ENCODE measurements at places on chromosomes 4 and X. TPM values are rescaled to one million over a fixed set of nuclear protein-coding genes. Genes with fewer than 3 reads are reported as not detected.
A peak's percentile ranks its signal among the peaks of the same experiment; 100 is the strongest.

- no peak for DNase-seq
These were observed 157.4 kb downstream of the PALLD start for GRCh38 chr4:168654104-168654847.

DNA sequence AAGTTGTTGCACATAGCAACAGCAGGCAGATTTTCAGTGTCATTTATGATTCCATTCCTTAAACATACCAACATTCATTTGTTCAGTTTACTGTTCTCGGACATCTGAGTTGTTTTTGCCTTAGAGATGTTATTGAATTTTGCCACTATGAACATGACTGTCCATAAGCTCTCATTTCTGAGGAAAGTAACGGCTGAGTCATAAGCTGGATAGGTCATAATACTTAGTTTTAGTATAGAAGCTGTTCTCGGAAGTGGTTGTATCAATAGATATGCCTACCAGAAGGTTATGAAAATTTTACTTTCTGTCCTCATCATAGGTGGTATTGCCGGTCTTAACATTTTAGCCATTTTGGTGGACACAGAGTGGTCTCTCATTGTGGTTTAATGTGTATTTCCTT, 157.1 kb upstream of the CLNK start:
- no peak for DNase-seq

DNA sequence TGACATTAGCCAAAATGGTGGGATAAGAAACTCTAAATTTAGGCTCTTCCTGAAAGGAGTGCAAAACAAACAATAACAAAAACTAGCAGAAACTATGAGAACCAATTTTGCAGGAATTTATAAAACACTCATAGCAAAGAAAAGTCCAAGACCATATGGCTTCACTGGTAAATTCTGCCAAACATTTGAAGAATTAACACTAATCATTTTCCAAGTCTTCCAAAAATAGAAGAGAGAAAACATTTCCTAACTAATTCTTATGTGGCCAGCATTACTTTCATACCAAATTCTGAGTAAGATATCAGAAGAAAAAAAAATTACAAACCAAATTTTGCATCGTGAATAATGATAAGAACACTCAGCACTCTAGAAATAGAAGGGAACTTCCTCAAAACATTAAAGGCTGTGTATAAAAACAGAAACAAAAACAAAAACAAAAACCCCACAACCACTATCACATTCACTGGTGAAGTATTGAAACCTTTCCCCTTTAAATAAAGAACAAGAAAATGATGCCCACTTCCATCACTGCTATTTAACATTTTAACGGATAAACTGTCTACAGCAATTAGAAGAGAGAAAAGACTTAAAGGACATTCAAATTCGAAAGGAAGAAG, 524.3 kb upstream of the GALNTL6 start:
- DNase-seq, result no peak

Gene MAP7D3
- 1.2 TPM for total RNA-seq

Gene SYNPO2
- total RNA-seq, result 1.6 TPM

Gene CD40LG
- not detected for total RNA-seq

DNA sequence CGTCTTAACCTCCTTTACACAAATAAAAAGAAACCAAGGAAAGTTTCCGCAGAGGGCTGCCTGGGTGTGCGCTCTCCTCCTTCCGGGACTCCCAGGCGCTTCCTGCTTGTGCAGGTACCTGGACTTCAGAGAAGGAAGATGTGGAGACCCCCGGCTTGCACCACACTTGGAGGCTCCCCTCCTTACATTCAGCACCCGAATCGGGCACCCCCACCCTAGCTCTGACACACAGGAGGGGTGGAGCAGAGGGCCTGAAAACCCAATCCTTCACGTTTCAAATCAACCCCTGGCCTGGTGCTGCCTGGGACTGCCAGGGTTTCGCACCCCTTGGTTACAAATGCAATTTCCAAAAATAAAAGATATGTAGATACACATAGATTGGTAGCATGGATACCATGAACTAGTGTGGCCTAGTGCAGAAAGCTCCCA, 3.1 kb downstream of the NKX3-2 start:
- peak; percentile 25 for DNase-seq

DNA sequence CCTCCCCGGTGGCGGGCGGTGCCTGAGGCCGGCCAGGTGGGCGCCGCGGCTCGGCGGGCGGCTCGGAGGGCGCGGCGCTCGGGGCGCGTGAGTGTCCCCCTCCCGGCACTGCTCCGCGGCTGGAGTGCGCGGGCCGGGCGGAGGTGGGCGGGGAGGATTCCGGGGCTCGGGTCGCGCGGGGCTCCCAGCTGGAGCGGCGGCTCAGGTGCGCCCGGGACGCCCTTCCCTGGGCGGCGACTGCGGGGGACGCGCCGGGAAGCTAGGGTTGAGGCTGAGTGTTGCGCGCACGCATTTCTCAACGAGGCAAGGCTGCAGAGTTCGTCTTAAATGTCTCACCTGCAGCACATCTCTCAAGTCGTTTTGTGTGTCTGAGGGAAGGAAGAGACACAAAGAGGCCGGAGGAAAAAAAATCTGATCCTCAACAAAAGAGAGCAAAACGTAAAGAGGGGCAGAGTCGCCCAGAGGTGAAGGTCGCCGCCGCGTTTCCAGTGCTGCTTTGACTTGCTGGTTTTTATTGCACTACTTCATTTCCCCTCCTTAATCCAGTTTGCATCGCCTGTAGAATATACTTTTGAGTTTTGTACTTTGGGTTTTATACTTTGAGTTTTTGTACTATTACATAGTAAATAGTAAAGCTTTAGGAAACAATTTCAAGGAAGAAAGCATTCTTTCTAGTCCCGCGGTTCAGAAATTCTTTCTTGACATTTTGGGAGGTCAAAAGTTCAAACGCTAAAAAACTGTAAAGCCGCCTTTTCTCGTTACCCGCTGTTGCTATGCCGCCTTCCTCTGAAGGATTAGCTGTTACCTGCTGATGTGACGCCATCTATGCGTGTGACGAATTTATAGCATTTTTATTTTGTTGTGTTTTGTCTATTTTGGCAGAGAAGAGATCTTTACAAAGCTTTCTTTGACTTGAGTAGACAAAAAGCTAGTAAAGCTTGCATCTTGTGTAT, 106.5 kb upstream of the STOX2 start:
- peak; percentile 36 for DNase-seq

DNA sequence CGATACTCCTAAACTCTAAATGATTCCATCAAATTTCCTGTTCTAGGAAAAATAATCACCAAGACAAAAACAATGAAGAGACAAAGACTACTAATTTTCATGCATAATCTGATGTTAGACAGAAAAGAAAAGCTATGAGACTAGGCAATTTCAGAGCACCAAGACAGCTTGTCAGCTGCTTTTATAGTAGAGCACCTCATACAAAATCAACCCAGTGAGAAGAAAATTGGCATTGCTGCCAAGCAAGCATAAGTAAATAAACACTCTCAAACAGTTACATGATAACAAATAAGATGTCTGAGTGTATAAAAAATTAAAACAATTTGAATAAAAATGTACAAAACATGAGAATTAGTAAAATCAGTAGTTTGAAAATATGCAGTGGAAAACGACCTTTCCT, 1544.6 kb downstream of the C4orf33 start:
- DNase-seq, result no peak

Gene HELQ
- 22.8 TPM for total RNA-seq

All from frontal cortex (tissue), 4 donors.